Activated T-cell treated with anti-CD3 and anti-CD28 coated beads, Interleukin-2, amount 50 U/mL, for 72 hours (primary cell): ENCODE measurements at places on chromosomes 7 and 10. TPM values are rescaled to one million over a fixed set of nuclear protein-coding genes. Genes with fewer than 3 reads are reported as not detected.

H2BK1 gene
- total RNA-seq: 4.4 TPM

ADARB2 gene
- total RNA-seq: 2.0 TPM

SUGCT gene
- total RNA-seq: 1.6 TPM

ZNF511 gene
- 46.1 TPM for total RNA-seq

TDRD1 gene
- total RNA-seq: 0.07 TPM

SH2D4B gene
- total RNA-seq: 0.34 TPM

STEAP1B gene
- total RNA-seq: 0.39 TPM
